ENCODE measurements at places on chromosomes 11 and 22. TPM values are rescaled to one million over a fixed set of nuclear protein-coding genes. Genes with fewer than 3 reads are reported as not detected.

Gene B4GALNT4
- not detected for total RNA-seq

Gene HBE1
- not detected for total RNA-seq

Gene ABTB2
- total RNA-seq: 0.09 TPM

GRCh38 chr22:38016182-38017151 lies 32.1 kb upstream of the SOX10 start:
- H3K4me3 ChIP-seq: no peak overlapping the region
- H3K4me1 ChIP-seq: peaks cover 4% of the 10 kb centered on the region
- H3K27me3 ChIP-seq: no peaks in the 10 kb centered on the region

Gene MS4A6E
- total RNA-seq: not detected

GRCh38 chr11:87036756-87037449 lies 831 bp upstream of the TMEM135 start:
- no peaks in the 10 kb centered on the region for H3K36me3 ChIP-seq
- no peak overlapping the region for H3K27ac ChIP-seq
- H3K4me3 ChIP-seq: peak overlapping the region; percentile 66
- no peaks in the 10 kb centered on the region for H3K27me3 ChIP-seq

GRCh38 chr22:39292031-39292462 lies 27.4 kb downstream of the RPL3 start:
- no peaks in the 10 kb centered on the region for H3K27me3 ChIP-seq
- peaks cover 52% of the 10 kb centered on the region for H3K4me1 ChIP-seq
- H3K4me3 ChIP-seq: no peak overlapping the region
- peak overlapping the region; percentile 85 for H3K27ac ChIP-seq
- no peaks in the 10 kb centered on the region for H3K36me3 ChIP-seq
